ENCODE measurements at places on chromosomes 4 and X.

DNA sequence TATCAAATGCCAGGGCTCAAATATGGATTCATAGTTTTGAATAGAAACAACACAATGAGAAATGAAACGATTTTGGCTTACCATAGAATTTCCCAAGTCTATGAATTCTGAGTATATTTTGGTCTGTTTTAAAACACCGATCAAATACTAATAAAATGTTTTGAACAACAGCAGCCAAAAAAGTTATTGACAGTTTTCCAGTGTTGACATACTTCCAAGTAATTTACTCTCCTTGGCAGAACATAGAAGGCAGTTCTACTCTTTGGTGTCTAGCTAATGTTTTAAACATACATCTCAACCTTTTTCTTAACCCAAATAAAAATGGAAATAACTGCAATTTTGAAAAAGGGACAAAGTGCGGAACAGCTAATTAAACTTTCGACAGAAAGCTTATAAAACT lies 1419.8 kb downstream of the ADGRL3 start:
- no peak for DNase-seq

DNA sequence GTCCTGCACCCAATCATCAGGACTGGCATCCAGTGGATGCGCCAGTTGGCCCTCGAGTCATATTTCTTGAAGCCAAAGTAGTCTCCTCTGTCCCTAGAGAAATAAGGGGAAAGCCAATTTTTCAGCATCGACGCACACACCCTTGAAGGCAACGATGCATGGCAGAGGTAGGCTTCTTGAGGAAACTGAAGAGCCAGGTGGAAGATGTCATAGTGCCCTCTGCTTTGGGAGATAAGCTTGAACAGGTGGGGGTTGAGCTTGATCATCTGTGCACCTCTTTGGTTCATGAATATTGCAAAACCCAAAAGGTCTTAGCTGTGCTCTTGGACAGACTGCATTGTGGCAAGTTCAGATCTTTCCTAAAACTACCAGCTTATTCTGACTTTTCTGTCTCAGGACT lies 34.6 kb upstream of the WDR1 start:
- DNase-seq: no peak

DNA sequence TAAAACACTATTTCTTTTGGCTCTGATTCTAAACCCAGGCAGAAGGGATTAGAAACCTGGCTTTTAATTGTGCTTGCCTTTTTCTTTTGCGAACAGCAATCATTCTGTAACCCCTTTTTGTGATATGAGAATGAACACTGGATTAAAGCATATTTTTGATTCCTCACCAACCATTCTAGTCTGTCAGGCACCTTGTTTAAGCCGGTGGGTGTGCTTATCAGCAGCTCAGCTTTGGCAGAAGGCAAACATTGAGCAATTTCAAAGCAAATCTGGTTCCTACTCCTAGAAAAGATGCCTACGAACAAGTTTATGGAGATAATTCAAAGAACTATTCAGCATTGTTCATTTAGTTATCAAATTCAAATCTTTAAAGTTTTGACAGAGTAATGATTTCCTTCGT lies 265.1 kb upstream of the FAM241A start:
- DNase-seq: no peak

- no peak for DNase-seq
These were observed 231.5 kb upstream of the AGTR2 start for GRCh38 chrX:115939070-115939469.

- DNase-seq: no peak
These were observed 77.9 kb downstream of the ADGRL3 start for GRCh38 chr4:61277785-61278760.
